ENCODE measurements at places on chromosomes 13 and 19.

DNA sequence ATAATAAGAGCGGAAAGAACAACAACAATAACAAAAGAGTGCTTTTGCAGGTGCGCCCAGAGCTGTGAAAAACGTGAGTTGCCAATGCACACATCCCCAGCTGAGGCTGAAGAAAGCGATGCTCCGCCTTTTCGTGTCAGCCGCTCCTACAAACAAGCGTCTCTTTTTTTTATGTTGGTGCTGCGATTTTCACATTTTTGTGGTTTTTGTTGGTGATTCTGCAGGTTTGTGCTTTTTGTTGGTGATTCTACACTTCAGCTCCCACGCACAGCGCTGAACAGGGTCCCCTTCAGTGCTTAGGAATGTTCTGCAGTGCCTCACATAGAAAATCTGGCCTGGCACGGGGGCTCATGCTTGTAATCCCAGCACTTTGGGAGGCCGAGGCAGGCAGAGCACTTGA is 7.3 kb upstream of the SBK3 start:
- DNase-seq = no peak

DNA sequence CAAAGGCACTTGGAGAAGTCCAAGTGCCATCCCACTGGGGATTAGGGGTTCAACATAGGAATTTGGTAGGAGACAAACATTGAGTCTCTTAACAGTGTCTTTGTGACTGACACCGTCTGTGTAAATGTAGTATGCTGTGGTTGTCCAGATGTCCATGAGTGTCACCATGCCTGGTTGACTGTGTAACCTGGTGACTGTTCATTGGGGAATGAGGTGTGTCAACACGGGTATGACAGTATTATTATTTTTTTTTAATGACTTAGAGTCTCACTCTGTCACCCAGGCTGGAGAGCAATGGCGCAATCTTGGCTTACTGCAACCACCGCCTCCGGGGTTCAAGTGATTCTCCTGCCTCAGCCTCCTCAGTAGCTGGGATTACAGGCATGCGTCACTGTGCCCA is 16.2 kb downstream of the PKN1 start:
- DNase-seq = no peak

GRCh38 chr13:72259528-72259927 is 392.5 kb upstream of the DACH1 start:
- no peak for DNase-seq

GRCh38 chr19:42325896-42326771 is 699 bp downstream of the MEGF8 start:
- no peak for DNase-seq

GRCh38 chr19:19997656-19998268 is 41.5 kb downstream of the ZNF682 start:
- DNase-seq = peak; percentile 2
